GM19239 (cell line): ENCODE measurements at places on chromosomes 1 and 21.

GRCh38 chr1:116879478-116880133, 30.1 kb upstream of the PTGFRN start:
- no peak for DNase-seq

DNA sequence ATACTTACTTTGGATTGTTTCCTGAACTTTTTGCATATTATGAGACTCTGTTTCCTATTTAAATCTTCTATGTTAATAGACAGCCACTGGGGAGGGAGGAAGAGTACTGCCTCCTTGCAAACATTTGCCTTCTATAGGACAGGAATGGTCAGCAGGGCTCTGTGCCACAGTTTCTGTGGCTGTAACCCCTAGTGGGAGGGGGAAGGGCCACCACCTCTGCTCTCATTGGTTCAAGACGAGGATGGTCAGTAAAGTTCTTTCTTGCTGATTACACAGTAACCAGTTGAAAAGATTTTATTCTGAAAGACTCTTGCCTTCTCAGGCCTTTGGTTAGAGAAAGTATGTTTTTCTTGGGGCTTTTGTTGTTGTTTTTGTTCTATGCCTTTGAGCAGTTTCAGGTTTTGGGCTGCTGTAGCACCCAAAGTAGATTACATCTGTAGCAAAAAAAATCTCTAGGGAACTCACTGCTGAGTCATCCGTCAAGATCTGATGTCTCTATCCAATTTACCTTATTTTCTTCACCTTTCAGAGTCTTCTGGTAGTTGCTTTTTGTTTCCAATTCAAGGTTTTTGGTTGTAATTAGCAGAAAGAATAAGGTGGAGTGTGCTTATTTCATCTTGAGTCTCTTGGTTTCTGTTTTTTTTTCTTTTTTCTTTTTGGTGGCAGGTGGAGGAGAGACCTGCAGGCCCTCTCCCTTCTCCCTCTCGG, 23.1 kb downstream of the SLC35A3 start:
- no peak for DNase-seq

DNA sequence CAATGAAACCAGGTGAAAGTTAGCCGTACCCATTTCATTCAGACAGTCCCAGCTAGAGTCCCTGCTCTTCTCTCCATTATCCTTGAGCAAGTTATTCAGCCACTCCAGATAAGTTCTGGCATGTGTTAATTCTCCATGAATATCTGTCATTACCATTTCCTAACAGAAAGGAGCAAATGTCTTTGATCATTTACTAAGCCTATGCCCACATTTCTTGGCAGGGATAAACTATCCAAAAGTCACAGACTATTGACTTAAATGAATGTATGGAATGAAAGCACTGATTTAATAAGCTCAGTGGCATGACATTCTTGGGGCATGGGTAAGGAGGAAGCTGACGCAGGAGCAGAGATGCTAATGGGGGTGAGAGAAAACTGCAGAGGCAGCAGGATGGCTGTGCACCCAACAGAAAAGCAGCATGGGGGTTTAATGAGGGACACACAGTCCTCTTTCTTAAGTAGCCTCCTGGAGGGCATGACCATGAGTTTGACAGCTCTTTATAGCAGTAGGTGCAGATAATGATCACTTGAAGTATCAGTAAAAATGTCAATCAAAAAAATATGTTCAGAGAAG, 17.6 kb upstream of the DHCR24 start:
- no peak for DNase-seq

DNA sequence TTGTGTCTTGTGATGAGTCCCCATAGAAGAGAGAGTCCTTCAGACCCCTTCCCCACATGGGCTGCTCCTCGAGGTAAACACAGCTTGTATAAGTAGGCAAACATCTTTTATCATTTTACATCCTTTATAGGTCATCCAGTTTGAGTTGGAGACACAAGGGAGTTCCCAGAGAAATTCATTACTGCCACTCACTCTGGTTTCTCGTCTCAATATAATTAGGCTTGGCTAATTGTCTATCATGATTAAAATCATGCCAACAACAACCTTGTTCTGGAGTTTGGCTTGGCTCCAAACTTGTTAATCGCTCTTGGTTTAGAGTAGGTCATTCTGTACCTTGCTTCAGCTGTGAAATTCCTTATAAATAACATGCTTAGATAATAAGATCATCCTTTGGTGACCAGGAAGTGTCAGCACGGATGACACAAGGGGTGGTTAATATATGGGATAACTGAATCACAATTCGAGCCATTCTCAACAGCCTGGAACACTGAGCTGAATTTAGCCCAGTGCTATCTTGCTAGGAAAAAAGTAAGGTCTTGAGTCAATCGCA, 70.7 kb upstream of the DAB1 start:
- DNase-seq = no peak

DNA sequence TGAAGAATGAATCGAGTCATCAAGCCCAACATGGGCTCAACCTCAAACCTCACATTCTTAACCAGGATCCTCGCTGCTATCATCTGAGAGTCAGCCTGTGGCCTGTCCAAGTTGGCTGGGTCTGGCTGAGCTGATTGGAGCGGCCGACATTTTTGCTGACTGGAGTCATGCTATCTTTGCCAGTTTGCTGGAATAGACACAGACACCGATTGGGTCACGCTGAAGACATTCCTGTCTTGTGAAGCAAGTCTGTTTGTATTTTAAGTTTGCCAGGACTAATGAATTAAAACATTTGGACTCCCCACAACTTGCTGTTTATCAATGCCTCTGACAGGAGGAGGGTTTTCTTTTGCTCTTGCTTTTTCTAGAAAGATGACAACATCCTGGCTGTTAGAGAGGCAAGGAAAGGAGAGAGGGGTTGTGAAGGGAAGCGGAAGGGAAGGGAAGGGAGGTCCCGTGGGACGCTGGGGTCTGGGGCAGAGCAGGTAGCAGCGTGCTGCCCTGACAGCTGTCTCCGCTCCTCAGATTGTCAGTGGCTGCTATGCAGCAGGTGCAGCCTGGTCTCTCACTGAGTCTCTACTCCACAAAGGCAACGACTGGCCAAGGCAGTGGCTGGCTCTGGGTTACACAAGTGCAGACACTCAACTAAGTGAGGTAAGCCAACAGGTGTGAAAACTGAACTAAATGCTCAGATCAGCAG, at the start of gene MAP3K7CL:
MAP3K7CL (plus strand) TSS at position 375 of the 700 bp plus-strand sequence. CDS start 2,701 bp downstream, outside the sequence.
- no peak for DNase-seq

DNA sequence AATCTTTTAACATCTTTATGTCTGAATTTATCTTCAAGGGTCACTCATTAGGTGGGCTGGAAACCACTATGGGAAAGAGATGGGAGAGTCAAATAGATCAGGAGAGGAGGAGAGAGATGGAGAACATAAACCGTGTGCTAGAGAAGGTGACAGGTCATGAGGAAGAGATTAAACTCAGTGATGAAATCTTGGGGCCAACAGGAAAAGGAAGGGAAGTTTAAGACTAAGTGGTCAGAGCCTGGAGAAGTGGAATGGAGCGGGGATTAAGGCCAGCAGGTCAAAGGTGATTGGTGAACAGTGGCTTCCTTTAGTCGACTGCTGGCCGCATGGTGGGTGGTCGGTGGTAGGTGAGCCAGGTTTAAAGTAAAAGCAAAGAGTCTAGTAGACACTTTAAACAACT, 169.3 kb upstream of the IVNS1ABP start:
- no peak for DNase-seq

DNA sequence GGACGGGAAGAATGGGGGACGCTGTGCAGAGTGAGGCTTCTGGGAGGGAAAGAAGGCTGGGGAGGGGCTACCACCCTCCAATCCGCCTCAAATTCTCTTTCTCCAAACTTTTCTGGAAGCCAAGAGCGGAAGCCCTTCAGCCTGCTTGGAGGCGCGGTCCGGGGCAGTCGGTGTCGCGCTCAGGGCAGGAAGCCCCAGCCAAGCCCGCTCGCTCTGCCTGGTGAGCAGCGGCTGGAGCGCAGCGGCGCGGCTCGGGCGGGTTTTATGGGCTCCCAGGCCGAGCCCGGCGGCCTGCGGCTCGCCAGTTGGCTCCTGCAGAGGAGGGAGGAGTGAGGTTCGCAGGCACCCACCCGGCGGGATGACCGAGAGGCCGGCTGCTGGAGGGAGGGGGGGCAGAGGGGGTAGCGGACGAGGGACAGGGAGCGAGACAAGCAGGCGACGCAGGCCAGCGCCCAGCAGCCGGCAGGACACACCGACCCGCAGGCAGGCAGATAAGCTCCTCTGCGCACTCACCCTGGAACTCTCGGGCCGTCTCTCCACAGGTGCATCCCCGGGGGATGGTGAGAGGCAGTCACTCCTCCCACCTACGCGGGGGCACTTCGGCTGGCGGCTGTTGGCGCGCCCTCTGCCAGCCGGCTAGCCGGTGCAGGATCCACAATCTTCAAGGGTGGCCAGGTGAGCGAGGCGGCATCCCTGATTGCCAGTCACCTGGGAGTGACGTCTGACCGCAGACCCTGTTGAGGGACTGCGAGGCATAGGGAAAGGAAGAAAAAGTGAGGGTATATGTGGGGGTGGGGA, at the start of gene AVPR1B:
AVPR1B (minus strand) TSS at position 238 of the 798 bp plus-strand sequence. CDS start 498 bp downstream, outside the sequence.
- DNase-seq = no peak

- DNase-seq = no peak
Measured at GRCh38 chr1:29297450-29297849, 61.1 kb downstream of the PTPRU start.

GRCh38 chr1:197200272-197200899, 53.9 kb upstream of the ASPM start:
- no peak for DNase-seq
